ENCODE measurements at places on chromosomes 6 and 20. TPM values are rescaled to one million over a fixed set of nuclear protein-coding genes. Genes with fewer than 3 reads are reported as not detected.

HDAC2 gene
- total RNA-seq = 44.7 TPM

ARFGEF3 gene
- 1.3 TPM for total RNA-seq

BTN1A1 gene
- total RNA-seq = not detected

SNAI1 gene
- total RNA-seq = 2.6 TPM

FHL5 gene
- total RNA-seq = 12.4 TPM

DNA sequence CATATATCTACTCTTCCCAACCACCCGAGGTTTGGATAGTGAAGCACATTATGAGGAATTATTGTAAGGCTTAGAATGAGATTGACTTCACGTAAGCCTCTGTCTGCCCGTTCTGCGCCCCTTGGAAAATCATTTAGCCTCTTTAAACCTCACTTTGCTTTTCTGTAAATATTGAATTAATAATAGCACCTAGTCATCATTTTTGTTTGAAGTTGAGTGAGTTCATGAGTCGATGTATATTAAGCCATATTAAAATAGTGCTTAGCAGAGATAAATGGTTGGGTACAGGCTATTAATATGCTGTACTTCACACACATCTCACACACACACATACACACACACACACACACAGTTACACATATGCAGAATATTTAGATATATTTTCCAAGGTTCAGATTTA is 344.8 kb upstream of the EYS start:
- no peak for ATAC-seq

GRCh38 chr6:35804996-35805736 is at the start of gene LHFPL5:
Gene LHFPL5 (plus strand): TSS chr6:35805352. CDS start chr6:35805671, 319 bp downstream.
- ATAC-seq = peak; percentile 60

DNA sequence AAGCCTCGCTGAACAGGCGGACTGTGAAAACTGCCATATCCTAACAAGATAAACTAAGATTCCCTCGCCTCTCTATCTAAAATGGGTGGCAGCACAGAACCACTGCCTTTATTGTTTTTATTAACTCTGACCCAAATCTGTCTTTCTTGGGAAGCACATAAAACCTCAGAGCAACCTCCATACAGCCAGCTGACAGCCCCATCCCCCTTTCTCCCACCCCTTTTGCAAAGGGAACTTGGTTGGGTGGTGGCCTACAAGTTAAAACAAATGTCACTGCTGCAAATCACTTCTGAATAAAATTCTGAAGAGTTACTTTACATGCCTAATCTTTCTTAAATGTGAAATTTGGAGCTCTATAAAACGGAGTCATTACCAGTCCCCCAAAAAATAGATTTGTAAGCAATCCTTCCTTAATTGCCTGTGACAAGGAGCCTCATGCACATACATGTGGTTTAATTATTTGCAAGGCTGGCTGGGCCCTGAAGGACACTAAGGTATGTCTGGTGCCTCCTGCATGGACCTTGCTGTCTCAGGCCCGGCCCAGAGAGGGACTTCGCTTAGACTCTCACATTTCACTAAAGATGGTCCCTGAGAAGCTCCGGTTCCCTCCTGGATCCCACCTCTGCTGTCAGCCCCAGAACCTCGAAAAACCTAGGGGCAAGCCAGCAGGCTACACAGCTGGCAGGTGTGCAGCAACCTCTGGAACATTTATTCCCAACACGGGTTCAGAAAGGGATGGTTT is 21.7 kb downstream of the PXDC1 start:
- no peak for ATAC-seq

All from gastroesophageal sphincter (tissue), 4 donors.